ENCODE measurements at places on chromosomes 11 and 22. TPM values are rescaled to one million over a fixed set of nuclear protein-coding genes. Genes with fewer than 3 reads are reported as not detected.

The OLFML1 gene
- total RNA-seq: 0.15 TPM

The C11orf91 gene
- total RNA-seq: not detected

The ARHGAP42 gene
- 5.9 TPM for total RNA-seq

The MRGPRD gene
- not detected for total RNA-seq

The SPI1 gene
- total RNA-seq: not detected

The RPS6KA4 gene
- 51.6 TPM for total RNA-seq

The SLC5A4 gene
- total RNA-seq: not detected

The FGF4 gene
- total RNA-seq: not detected

The LMO1 gene
- not detected for total RNA-seq

The UBASH3B gene
- 28.3 TPM for total RNA-seq

The C1QTNF5 gene
- 11.6 TPM for total RNA-seq

The LAYN gene
- total RNA-seq: 6.5 TPM

The TSPAN4 gene
- 102 TPM for total RNA-seq

The OR8A1 gene
- total RNA-seq: not detected

The OR8D1 gene
- total RNA-seq: not detected

The OR52I1 gene
- not detected for total RNA-seq

The RAB38 gene
- 1.1 TPM for total RNA-seq

The BCO2 gene
- 1.3 TPM for total RNA-seq

The GLYAT gene
- not detected for total RNA-seq

The VWCE gene
- 3.3 TPM for total RNA-seq

The OR6M1 gene
- not detected for total RNA-seq

The ESAM gene
- 0.23 TPM for total RNA-seq

The KCNK4 gene
- not detected for total RNA-seq

The ZBTB16 gene
- total RNA-seq: 0.12 TPM

The MIEF1 gene
- total RNA-seq: 15.0 TPM

The CDC42BPG gene
- total RNA-seq: under 0.01 TPM

The FADS1 gene
- 50.9 TPM for total RNA-seq

The MMP3 gene
- 0.08 TPM for total RNA-seq

The SLC37A2 gene
- total RNA-seq: 0.30 TPM

The FERMT3 gene
- total RNA-seq: 10.7 TPM

The C22orf15 gene
- 0.38 TPM for total RNA-seq

The LYVE1 gene
- 0.23 TPM for total RNA-seq

The PI4KA gene
- total RNA-seq: 37.3 TPM

The C22orf42 gene
- not detected for total RNA-seq

The ELFN2 gene
- not detected for total RNA-seq

The GAB4 gene
- total RNA-seq: not detected

All from smooth muscle cell of the coronary artery (primary cell).